ENCODE measurements at places on chromosomes 5 and 9. TPM values are rescaled to one million over a fixed set of nuclear protein-coding genes. Genes with fewer than 3 reads are reported as not detected.

The GDA gene
- total RNA-seq = 19.1 TPM

The MARCHF11 gene
- total RNA-seq = 12.9 TPM

The GALNT12 gene
- 2.5 TPM for total RNA-seq

The TBCA gene
- 133 TPM for total RNA-seq

The PSMB7 gene
- 172 TPM for total RNA-seq

The PTGER4 gene
- 5.5 TPM for total RNA-seq

The PTGS1 gene
- 1.4 TPM for total RNA-seq

The PCDHA10 gene
- 11.5 TPM for total RNA-seq

The CSF1R gene
- total RNA-seq = 15.7 TPM

The CD274 gene
- total RNA-seq = 1.6 TPM

The LECT2 gene
- total RNA-seq = not detected

The BARHL1 gene
- total RNA-seq = 0.69 TPM

The BAAT gene
- 0.23 TPM for total RNA-seq

The PRDM9 gene
- total RNA-seq = not detected

The LCN1 gene
- total RNA-seq = not detected

The SHB gene
- total RNA-seq = 13.4 TPM

The S1PR3 gene
- total RNA-seq = 8.3 TPM

The PHYHD1 gene
- 2.1 TPM for total RNA-seq

The ADGRV1 gene
- total RNA-seq = 191 TPM

The C7 gene
- total RNA-seq = 3.9 TPM
